ENCODE measurements at places on chromosomes 1 and 21.

DNA sequence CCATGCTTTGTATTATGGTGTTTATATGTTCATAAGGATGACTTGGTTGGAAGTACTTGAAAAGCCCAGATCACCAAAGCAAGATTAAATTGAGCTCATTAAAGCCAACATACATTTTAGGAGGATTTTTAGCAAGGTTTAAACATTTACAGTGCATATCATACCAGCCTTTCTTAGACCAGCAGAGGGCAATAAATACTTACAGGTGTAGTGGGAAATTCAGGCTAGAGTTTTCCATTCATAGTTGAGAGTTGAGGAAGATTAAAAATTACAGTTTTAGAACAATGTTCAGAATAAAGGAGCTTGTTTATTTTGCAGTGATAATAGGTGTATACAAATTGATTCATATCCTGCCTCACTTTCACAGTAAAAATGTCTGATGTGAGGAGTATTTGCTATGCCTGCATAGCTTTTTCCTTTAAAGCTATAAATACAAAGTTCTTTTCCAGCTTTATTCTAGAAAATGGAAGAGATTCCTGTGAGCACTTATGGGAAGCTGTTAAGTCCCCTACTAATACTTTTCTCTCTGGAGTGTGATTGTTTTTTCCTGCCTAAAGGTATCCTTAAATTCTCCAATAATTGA is 35.3 kb downstream of the DTL start:
- DNase-seq, result no peak

DNA sequence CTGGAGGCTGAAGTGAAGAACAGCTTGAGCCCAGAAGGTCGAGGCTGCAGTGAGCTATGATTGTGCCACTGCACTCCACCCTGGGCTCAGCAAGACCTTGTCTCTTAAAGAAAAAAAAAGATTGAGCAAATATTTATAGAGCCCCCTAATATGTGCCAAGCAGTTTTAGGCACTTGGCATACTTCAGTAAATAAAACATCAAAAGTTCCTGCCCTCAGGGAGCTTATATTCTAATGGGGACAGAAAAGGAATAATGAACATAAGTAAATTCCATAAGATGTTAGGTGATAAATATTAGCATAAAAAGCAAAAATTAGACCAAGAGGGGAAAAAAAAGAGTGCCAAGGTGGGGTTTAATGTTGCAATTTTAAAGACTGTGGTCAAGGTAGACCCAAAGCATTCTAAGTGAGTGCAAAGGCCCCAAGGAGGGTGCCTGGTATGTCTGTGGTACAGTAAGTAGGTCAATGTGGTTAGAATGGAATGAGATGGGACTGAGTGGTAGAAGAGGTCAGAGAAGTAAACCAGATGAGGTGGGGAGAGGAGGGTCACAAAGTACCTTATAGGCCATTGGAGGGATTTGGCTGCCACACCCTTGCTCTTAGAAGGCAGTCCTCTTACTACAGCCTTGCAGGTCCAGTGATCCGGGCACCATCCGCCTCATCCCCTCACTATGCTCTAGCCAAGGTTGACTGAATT is 2.2 kb upstream of the TOE1 start:
- no peak for DNase-seq

DNA sequence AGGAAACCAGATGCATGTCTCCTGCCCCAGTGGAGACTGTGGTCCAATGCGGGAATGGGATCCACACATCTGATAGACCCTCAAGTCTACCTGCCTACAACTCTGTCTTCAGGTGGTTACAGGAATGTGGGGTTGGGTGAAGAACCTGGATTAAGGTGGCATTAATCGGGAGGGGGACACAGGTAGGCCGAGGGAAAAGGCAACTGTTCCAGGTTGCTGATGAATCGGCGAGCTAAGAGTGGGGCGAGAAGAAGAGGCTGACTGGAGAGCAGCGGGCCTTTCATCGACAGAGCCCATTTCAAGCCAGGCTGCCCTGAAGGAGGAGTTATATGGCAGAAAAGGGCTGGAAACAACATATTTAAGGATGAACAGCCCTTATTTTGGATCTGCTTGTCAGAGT is 836 bp downstream of the CD2 start:
- DNase-seq, result no peak

GRCh38 chr1:18775341-18775740 is 84.1 kb downstream of the TAS1R2 start:
- DNase-seq, result no peak

- no peak for DNase-seq
Observed at GRCh38 chr21:25790122-25790877, 55.5 kb downstream of the GABPA start.

GRCh38 chr1:25702101-25702775 is 85.6 kb downstream of the MAN1C1 start:
- DNase-seq, result no peak

DNA sequence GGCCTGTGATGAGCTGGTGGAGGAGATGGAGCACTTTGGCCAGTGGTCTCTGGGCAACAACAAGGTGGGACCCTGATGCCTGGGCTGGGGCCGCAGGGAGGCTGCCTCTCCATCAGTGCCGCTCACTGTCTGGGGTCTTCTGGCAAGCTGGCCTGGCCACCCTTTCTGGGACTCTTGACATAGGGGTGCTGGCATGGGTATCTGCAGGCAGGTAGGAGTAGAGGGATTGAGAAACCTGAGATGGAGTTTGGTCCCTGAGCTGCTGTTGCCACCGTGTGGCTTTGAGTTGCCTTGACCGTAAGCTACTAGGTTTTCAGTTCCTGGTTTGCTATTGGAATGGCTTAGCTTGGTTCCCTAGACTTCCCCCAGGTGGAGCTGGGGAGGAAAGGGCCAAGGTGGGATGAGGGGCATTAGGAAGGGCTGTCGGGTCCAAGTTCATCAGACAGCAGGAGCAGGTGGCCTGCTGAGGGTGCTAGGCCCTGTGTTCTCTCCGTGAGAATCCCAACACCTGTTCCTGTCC is 13.2 kb upstream of the MFN2 start:
- no peak for DNase-seq

GRCh38 chr1:54312796-54313316 is 93.3 kb downstream of the SSBP3 start:
- DNase-seq, result no peak

GRCh38 chr1:112904071-112904830 is 51.7 kb downstream of the SLC16A1 start:
- peak; percentile 11 for DNase-seq

- DNase-seq, result no peak
Observed at GRCh38 chr1:208256556-208256955, 12.4 kb upstream of the PLXNA2 start.

DNA sequence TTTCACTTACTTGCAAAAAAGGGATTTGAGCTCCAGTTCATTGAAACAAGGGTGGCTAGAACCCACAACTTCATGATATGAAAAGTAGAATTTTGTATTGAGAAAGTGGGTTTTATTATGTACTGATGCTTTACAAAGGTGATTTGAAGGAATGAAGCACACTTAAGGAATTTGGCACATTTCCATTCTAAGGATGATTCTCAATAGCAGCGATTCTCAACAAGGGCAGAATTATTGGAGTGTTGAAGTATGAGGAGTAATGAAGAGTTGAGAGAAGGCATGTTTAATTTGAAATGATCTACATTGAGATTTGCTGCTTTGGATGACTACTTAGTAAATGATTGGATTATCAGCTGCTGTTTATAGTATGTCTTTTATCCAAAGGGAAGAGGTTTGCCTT is 54.7 kb downstream of the FNBP1L start:
- no peak for DNase-seq

- no peak for DNase-seq
Observed at GRCh38 chr1:167504467-167504827, 13.9 kb downstream of the CD247 start.

DNA sequence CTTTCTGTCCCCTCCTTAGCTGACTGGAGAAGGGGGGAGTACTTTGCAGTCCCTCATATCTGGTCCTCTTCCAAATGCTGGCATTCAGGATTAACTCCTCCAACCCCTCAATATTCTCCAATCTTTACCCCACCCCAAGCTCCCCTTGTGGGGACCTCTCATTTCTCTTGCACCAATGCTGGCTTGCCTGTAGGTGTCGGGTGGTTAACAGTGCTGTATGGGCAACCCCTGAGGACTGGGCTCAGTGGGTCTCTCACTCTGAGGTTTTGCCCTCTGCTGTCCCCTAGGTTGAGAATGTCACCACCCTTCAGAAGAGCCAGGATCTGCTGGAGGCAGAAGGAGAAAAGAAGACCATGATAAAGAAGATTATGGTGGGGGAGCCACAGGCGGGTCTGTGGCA is 27.0 kb downstream of the MROH7 start:
- no peak for DNase-seq

GRCh38 chr1:162541619-162542141 is 19.8 kb upstream of the UAP1 start:
- no peak for DNase-seq

DNA sequence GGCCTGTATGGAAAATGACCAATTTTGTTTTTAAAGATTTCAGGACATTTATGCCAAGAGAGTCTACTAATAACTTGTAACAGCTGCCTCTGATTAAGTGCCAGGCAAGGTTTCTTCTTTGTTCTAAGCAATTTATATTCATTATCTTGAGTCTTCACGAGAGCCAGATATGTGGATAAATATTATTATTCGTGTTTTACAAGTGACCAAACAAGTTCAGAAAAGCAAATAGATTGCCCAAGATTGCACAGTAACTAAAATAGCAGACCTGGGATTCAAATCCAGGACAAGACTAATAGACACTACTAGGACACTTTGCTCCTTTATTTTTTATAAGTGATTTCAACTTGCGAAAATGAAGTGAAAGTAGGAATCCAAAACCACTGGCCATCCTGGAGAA is 30.1 kb upstream of the DPT start:
- DNase-seq, result no peak

- DNase-seq, result no peak
Observed at GRCh38 chr1:168861421-168862004, 132.5 kb upstream of the DPT start.

DNA sequence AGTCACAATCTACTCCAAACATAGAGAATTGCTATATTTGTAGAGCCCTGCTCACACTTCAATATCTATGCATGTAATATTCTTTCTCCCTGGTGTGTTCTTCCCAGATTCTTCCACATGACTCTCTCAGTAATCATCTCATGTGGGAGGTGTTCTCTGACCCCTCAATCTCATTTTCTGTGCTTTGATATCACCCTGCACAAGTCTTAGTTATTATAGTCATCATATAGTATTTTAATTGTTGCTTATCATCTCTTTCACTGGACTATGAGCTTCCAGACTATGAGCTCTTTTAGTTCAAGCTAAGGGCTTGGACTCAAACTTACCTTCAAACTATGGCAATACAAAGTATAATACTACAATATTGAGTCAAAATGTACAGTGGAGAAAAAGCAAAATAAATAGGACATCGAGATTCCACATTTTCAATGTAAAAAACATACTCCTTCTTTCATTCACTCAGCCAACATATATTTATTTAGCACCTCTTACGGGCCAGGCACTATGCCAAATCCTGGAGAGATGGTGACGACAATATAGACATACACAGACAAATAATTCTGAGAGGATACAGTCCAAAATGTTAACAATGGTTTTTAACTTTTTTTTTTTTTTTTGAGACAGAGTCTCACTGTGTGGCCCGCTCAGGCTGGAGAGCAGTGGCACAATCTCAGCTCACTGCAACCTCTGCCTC is 12.7 kb downstream of the TESK2 start:
- no peak for DNase-seq

DNA sequence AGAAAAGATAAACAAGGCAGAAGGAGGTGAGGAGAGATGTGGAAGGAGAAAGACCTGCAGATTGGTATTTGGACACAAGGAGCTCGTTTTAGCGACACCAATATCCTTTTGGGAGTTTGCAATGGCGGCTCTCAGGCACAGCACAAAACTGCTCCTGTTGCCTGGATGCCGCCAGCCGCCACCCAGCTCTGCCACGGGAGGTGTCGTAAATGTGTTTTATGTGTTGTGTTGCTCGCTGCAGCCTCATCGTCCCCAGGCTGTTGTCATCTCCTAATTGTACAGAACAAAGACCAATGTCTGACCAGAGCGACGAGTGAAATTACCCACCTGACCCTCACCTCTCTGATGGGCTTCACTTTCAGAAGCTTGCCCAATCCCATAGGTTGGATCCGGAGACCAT is 96.6 kb upstream of the ZNF281 start:
- DNase-seq, result no peak

GRCh38 chr1:56056438-56057287 is 522.7 kb downstream of the PLPP3 start:
- DNase-seq, result no peak

GRCh38 chr1:244732851-244733450 is 80.0 kb downstream of the DESI2 start:
- DNase-seq, result no peak

DNA sequence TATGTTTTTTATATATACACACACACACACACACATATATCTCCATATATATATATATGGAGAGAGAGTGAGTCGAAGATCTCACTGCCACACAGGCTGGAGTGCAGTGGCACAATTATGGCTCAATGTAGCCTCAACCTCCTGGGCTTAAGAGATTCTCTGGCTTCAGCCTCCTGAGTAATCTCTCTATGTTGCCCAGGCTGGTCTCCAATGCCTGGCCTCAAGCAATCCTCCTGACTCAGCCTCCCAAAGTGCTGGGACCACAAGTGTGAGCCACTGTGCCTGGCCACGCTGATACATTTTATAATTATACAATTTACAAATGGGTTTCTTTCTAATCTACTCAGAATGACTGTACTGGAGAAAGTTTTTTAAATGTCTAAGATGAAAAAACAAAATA is 664.2 kb downstream of the PTPRC start:
- DNase-seq, result no peak

- DNase-seq, result no peak
Observed at GRCh38 chr21:33042812-33043211, 17.1 kb downstream of the OLIG2 start.

DNA sequence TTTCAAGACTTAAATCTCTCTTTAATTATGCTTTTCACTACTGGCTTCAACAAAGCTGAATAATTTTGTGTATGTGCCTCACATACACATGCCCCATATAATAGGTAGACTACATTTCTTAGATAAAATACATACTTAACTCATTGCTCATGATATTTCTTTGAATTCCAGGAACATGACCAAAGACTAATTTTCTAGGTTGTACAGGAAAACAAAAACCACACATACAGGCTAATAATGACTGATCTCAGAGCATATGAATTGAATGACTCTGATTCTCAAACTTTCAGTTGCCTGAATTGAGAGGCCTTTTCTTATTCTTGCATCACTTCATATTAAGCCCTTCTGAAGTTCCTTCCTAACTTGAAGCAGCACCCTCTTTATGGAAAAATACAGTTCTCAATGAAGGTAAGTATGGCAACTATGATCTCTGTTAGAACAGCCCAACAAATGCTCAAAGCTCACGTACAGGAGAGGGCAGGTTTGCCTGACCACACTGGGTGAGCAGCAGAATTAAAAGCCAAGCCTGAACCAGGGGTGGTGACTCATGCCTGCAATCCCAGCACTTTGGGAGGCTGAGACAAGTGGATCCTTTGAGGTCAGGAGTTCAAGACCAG is 22.6 kb upstream of the UAP1 start:
- no peak for DNase-seq

DNA sequence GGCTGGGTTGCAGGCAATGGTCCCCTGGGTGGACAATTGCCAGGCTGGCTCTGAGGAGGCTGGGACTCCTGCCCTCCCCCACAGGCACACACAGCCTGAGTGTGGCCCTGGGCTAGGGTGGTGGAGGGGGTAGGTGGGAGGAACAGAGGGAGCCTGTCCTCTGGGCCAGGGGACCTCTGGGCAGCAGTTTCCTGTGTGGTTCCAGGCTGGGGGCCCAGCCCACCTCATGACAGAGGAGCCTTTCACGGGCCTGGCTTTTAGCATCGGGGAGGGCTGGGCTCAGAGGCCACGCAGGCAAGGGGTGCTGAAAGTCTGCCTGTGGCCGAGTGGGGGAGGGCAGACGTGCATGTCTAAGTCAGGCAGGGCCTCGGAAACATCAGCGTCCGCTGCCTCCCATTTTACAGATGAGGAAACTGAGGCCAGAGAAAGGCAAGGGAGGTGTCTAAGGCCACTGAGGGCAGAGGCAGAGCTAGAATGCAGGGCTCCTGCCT is 7.0 kb downstream of the EXTL1 start:
- DNase-seq, result no peak

Measured in stimulated activated CD8-positive, alpha-beta memory T cell treated with anti-CD3 and anti-CD28 coated beads, Interleukin-7, amount 100 ng/mL, for 48 hours (primary cell).